ENCODE measurements at places on chromosomes 12 and 14.
A peak's percentile ranks its signal among the peaks of the same experiment; 100 is the strongest.

DNA sequence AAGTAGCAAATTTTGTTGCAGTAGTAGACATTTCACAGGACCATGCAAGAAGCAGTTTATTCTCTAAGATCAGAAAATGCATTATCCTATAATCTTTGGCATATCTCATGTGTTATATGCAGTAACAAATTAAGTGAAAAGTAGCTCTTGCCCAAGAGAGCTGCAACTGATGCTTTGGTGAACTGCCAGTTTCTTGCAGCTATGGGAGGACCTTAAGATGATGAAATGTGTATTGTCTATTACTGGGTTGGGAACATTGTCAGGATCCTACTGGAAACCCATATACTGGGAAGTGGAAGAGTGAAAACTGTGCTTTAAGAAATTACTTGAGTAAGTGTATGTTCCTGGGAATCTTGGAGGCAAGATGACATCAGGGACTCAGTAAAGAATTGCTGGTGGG lies 238.8 kb downstream of the DACT1 start:
- no peak for DNase-seq

GRCh38 chr14:26766726-26767125 lies 168.9 kb upstream of the NOVA1 start:
- no peak for DNase-seq

DNA sequence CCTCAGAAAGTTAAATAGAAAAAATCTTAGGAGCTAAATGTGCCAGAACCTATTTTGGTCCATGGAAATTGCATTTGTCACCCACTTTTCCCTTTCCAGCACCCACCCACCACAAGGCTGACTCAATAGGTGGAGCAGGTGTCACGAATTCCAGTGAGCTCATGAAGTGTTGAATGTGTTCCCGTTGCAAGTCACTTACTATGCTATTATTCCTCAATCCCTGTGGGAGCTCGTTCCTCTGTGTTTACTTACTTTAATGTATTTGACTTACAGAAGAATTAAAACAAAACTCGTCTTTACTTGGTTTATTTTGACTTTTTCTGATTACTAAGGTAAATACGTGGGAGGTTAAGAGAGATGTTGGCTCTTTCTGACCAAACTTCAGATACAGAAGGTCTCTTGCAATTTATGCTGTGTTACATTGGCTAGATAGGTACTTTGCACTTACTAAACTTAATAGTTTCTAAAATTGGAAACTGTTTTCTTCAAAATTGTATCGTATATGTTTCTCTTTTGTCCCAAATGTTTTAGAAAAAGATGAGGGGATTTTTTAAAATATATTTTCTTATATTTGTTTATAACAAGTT lies 269.4 kb upstream of the NOVA1 start:
- DNase-seq: no peak

DNA sequence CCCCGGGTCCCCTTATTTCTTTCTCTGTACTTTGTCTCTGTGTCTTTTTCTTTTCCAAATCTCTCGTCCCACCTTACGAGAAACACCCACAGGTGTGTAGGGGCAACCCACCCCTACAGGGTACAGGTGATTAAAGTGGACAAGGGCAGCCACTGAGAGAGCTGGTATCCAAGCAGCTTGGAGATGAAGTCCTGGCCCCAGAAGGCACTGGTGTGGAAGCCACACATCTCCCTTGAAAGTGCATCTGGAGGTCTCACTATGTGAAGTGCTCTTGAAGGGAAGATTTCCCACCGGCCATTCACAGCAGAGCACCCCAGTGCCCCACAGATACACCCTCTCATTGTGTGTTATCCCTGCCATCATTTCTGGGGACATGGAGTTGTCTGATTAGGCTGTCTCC lies 6.3 kb upstream of the BICD1 start:
- DNase-seq: no peak

GRCh38 chr12:10726945-10727344 lies 3.8 kb upstream of the YBX3 start:
- DNase-seq: no peak

GRCh38 chr12:116595186-116595585 lies 36.0 kb downstream of the MAP1LC3B2 start:
- no peak for DNase-seq

- no peak for DNase-seq
Observed at GRCh38 chr12:49889361-49890095, 14.2 kb downstream of the FAIM2 start.

DNA sequence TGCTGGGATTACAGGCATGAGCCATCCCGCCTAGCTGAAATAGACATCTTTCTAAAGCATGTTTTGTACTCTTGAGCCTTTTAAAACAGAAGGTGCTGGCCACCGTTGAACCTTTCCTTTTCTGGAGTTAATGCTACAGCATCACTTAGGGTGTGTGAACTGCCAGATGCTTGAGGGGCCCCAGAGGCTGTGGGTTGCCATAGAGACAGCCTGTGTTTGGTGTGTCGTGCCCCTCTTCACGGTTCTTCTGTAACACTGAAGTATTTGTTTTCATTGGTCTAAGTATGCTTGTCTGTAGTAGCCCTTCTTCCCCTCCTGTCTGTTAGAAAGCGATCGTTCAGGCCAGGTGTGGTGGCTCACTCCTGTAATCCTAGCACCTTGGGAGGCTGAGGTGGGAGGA lies 30.8 kb downstream of the PLEKHG3 start:
- DNase-seq: no peak

- no peak for DNase-seq
Observed at GRCh38 chr14:94582851-94583250, 1.6 kb downstream of the SERPINA5 start.

DNA sequence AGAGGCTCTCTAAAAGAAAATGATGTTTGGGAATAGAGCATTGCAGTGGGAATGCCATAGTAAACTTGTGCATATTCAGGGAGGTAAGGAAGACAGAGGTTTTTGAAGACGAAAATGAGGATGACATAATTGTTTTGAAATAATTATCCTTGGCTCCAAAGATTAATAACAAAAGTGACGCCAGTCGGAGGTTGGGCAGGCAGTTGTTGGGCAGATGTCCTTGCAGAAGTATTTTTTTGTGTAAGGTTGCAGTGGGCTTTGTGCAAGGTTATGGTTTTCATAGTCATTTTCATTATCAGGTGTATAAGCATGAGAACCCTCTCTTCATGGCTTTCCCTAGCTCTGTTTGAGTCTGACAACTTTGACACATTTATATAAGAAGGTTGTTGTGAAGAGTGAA lies 35.3 kb downstream of the METAP2 start:
- no peak for DNase-seq

DNA sequence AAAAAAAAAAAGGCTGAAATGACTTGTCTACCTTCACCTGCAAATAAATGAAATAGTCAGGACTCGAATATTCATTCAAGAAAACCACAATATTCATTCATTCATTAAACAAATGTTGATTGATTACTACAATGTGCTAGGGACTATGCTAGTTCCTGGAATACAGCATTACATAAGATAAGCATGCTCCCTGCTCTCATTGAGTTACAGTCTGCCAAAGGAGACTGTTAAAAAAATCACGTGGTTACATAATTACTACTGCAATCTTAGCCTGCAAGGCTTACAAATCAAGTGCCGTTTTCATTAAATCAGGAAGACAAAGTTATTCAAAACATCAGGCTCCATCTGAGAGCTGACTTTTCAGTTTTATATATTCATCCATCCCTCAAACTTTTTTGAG lies 70.4 kb upstream of the RIC8B start:
- DNase-seq: no peak

DNA sequence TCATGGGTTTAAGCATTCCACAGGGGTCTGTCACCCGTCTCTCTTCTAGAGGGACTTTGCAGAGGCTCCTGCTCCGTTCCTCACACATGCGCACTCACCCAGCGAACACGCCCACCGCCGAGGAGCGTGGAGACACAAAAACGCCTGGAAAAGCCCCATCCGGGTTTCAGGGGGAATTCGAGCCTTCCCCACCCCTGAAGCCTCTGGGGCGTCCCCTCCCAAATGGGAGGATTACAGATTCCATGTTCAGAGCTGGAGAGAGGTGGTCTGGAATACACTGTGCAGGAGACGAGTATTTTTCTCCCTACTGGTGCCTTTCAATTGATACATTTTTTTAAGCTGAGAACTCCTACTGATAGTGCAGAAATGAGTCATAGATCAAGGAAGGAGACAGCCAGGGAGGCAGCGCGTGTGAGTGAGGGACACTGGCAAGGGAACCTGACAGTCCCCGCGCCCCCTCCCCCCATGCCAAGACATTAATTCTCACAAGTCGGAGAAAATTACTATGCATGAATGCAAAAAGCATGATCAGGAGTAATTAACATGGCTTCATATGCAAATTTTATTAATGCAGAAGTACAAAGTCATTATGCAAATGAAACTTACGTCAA lies 36.9 kb downstream of the BCL11B start:
- peak; percentile 64 for DNase-seq

GRCh38 chr14:60485598-60486251 lies at the start of gene C14orf39:
Gene C14orf39, minus strand, starts transcription at chr14:60486063. Its CDS starts 985 bp downstream, at chr14:60485078.
- DNase-seq: no peak

DNA sequence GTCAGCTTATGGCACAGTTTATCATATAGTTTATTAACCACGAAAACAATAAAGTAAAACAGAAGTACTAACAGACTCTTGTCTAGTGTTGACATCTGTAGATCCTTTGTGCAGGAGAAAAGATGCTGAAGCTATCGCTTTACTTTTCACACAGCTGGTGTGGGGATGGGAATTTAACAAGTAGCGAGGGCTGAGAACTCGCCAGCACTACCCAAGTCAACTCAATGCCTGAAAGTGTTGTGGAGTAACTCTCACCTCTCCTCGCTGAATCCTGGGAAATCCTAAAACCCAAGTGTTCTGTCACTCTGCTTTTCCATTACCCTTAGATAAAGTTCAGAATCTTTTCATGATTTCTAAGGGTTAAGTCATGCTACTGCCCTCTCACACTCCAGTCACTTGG lies 264.2 kb downstream of the BMP4 start:
- DNase-seq: no peak

DNA sequence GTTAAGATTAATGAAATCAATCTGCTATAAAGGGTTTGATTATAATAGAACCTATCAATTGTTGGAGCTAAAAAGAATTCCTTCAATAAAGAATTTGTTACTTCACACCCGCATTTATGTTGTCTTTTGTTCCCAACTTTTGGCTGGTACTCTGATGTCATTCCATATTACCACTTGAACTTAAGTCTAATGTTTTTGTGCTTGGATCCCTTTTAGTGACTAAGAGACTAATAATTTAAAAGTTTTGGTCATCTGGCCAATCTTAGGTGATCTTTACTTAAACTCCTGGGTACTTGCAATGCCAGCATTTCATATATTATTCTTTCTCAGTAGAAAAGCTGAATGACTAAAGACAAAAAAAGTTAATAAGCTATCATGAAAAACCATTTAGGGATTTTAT lies 113.0 kb downstream of the TMEM30B start:
- no peak for DNase-seq

DNA sequence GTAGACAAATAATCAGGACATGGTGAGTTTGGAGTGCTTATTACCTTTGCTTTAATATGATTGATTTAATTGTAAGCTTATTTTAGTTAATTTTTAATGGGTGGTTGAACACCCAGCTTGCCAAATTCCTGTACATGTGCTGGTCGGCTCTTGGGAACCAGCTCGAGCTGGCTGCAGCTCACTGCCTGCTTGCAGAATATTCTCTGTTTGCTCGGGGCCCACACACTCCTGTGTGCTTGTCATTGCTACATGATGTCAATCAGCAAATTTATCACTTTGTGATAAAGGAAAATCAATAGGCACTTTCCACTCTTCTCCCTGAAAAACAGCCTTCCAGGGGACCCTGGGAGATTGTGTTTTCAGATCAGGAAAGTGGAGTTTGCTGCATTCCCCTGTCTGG lies 141.1 kb upstream of the LHX5 start:
- DNase-seq: no peak

GRCh38 chr14:55329999-55330710 lies 58.9 kb downstream of the FBXO34 start:
- no peak for DNase-seq

DNA sequence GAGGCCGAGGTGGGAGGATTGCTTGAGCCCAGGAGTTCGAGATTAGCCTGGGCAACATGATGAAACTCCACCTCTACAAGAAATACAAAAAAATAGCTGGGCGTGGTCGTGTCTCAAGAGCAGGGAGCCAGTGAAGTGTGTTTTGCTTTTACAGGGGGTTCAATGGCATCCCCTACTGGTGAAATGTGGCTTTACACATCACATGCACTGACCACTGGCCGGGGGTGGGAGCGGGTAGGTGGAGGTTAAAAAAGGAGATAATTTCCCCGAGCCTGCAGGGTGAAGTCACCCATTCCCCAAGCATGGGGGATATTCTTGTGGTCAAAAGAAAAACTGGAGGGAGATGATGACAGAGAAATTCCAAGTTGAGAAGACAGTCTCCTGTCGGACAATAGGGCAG lies 63.6 kb upstream of the PWP1 start:
- DNase-seq: no peak

DNA sequence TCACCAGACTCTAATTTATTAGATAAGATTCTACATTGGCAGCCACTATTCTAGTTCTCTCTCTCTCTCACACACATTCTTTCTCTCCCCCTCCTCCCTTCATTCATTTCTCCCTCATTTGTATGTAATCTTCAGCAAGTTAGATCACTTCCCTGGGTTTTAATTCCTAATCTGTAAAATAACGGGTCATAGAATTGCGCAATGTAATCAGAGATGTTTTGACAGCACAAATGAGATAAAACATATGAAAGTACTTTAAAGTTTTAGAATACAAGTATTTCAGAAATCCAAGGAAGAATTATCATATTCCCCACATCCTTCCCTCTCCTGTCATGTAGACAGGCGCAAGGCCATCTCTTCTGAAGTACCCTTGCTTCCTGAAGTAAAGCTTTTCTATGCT lies 21.7 kb downstream of the STYK1 start:
- no peak for DNase-seq

GRCh38 chr14:32564596-32564995 lies 235.5 kb downstream of the AKAP6 start:
- DNase-seq: no peak

DNA sequence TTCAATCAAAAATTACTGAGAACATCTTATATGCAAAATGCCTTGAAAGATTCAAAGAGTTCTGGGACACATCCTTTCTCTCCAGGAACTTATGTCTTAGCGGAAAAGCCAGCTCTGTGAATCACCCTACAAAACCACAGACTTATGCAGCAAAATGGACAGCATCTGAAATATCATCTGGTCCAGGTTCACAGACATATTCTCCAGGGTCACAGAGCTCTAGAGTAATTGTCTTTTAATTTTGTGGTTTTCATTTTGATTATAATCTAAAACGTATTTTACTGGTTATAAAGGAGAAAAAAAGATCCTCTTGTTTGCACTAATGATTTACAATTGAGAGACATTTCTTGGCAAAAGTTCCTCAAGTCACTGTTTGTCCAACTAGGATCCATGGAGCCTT lies 246.2 kb downstream of the MSRB3 start:
- no peak for DNase-seq

DNA sequence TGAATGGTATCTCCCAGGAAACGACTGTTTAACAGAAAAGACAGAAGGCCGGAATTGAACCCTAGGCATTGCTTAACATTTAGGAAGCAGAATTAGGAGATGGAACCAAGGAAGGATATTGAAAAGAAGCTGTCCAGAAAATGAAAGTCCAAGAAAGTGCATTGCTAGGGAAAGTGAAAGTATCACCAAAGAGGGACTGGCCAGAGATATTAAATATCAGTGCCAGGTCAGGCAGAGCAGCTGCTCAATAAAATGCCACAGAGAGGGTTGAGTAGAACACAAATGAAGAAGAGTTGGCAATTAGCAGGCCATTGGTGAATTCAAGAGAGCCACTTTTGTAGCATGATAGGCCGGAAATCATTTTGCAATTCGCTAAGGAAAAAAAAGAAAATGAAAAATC lies 101.6 kb downstream of the CFAP54 start:
- DNase-seq: no peak

- no peak for DNase-seq
Observed at GRCh38 chr12:83245156-83245555, 558.5 kb downstream of the TMTC2 start.
